ENCODE measurements at places on chromosomes 11 and 22.

DNA sequence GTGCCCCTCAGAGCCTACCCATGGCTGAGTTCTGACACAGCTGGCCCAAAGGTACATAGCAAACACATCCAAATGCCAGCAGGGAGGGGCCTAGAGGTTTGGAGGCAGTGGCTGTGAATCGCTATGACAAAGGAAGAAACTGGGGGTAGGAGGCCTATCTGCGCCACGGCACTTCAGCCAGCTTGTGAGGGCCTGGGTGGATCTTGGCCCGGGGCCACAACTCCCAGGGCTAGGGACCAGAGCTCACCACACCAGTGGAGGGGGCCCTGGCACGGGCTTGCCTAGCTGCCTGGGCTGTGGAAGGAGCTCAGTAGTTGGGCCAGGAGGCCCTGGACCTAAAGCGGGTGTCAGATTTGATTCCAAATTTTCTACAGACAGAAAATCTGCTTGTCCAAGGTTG is 9.4 kb upstream of the NAP1L4 start:
- DNase-seq, result no peak

GRCh38 chr11:64632237-64632636 is 41.2 kb downstream of the SLC22A12 start:
- no peak for DNase-seq

GRCh38 chr11:80182901-80183300 is 742.1 kb upstream of the TENM4 start:
- DNase-seq, result no peak

- peak; percentile 76 for DNase-seq
Measured at GRCh38 chr22:19991645-19992451, 24.8 kb downstream of the ARVCF start.

- DNase-seq, result peak; percentile 92
Measured at GRCh38 chr11:73376160-73376802, at the start of gene RELT. TSS of gene RELT (plus strand) at chr11:73376399. CDS start at chr11:73389137, 12,738 bp downstream.

GRCh38 chr11:111500481-111500880 is 11.7 kb downstream of the BTG4 start:
- DNase-seq, result no peak

GRCh38 chr22:24681236-24681635 is 78.2 kb downstream of the GGT1 start:
- no peak for DNase-seq

GRCh38 chr22:23752090-23752691 is 1.3 kb upstream of the ZNF70 start:
- DNase-seq, result no peak

DNA sequence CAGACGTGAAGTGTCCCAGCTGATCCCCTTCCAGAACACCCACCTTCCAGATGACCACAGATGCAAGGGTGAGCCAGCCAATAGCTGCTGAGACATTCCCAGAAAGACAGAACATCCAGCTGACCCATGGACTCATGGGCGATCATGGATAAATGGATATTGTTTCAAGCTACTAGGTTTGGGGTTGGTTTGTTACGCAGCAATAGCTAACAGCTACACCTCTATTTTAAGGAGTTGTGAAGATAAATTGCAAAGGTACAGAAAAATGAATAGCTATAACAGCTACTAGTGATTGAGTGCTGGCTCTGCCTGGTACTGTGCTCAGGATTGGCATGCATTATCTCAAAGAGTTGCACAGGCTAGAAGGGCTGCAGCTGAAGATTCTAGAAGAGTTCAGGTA is 122.5 kb downstream of the MIAT start:
- DNase-seq, result no peak

DNA sequence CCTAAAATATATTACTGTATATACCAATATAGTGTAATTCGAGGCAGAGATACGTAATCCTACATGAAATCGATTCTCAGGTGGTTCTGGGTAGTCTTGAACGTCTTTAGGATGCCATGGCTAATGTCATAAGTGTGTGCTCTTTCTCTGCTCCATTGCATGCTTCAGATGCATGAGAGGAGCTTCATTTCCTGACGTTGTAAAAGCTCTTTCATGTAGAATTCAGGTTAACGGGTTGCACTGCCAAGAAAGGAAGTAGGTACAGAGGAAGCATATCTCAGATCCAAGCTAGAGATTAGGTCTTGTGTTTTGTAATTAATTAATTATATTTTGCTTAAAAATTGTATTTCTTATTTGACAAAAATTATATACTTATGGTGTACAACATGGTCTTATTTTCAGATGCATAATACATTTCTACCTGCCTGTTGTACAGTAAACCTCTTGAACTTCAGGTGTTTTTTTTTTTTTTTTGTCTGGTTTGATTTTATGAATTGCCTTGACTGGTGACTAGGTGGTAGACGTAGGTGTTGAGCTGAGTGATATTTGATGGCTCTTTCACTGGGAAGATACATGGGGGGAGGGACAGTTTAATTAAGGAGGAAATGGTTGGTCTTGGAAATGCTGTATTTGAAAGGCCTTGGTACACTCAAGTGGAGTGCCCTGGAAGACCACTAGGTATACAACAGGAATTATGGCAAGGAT is 9.3 kb downstream of the NUP50 start:
- DNase-seq, result no peak

GRCh38 chr11:121132211-121132976 is 31.4 kb downstream of the TECTA start:
- no peak for DNase-seq

GRCh38 chr22:43298062-43298801 is 44.9 kb downstream of the SCUBE1 start:
- no peak for DNase-seq

GRCh38 chr11:19952116-19952605 is 208.1 kb downstream of the DBX1 start:
- no peak for DNase-seq

- DNase-seq, result no peak
Measured at GRCh38 chr22:27388090-27388600, 413.4 kb downstream of the MN1 start.

- DNase-seq, result no peak
Measured at GRCh38 chr11:15893080-15893492, 463.3 kb downstream of the SOX6 start.

- no peak for DNase-seq
Measured at GRCh38 chr22:38729946-38730345, 24.2 kb downstream of the GTPBP1 start.

GRCh38 chr11:47161134-47161854 is 15.4 kb downstream of the ARFGAP2 start:
- DNase-seq, result peak; percentile 77

GRCh38 chr11:76885390-76886097 is 24.8 kb downstream of the ACER3 start:
- DNase-seq, result peak; percentile 51

GRCh38 chr11:47394050-47394321 is 14.4 kb upstream of the SLC39A13 start:
- DNase-seq, result peak; percentile 36

GRCh38 chr11:108370990-108371389 is 96.3 kb downstream of the C11orf65 start:
- no peak for DNase-seq

GRCh38 chr11:67271541-67272284 is 5.4 kb downstream of the GRK2 start:
- DNase-seq, result peak; percentile 33

GRCh38 chr22:50016988-50017700 is 4.6 kb upstream of the IL17REL start:
- no peak for DNase-seq

- no peak for DNase-seq
Measured at GRCh38 chr11:74019860-74020259, 11.0 kb upstream of the UCP3 start.

GRCh38 chr11:128603003-128603696 is 15.8 kb upstream of the ETS1 start:
- no peak for DNase-seq

GRCh38 chr22:47165338-47166032 is 403.0 kb downstream of the TBC1D22A start:
- DNase-seq, result peak; percentile 13

GRCh38 chr11:66823700-66824099 is 19.5 kb upstream of the RCE1 start:
- no peak for DNase-seq

DNA sequence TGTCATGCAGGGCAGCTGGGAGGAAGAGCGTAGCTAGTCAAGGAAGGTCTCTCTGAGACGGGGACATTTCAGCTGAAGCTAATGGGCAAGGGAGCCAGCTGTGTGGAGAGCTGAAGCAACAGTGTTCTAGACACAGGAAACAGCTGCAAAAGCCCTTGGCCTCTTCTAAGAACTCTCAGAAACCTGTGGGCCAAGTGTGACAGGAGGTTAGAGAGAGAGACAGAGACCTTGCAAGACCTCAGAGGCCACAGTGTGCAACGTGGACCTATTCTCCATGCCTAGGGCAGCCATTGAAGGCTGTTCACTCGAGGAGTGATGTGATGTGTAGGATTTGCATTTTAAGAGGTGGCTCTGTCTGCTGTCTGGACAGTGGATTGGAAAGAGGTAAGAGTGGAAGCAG is 48.7 kb upstream of the TNRC6B start:
- DNase-seq, result no peak

- no peak for DNase-seq
Measured at GRCh38 chr11:77436506-77436905, 37.4 kb downstream of the PAK1 start.

DNA sequence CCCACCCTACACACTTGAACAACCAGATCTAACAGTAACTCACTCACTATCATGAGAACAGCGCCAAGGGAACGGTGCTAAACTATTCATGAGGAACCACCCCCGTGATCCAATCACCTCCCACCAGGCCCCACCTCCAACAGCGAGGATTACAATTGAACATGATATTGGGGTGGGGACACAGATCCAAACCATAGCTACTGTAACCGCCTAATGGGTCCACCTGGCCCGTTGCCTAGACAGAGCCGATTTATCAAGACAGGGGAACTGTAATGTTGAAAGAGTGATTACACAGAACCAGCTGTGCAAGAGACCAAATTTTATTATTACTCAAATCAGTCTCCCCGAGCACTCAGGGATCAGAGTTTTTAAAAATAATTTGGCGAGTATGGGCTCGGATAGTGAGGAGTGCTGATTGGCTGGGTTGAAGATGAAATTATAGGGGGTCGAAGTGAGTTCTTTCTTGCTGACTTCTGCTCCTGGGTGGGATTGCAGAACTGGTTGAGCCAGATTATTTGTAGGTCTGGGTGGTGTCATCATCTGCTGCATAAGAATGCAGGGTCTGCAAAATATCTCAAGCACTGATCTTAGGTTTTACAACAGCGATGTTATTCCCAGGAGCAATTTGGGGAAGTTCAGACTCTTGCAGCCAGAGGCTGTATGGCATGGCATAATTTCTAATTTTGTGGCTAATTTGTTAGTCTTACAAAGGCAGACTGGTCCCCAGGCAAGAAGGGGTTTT is 17.9 kb upstream of the ZC3H12C start:
- DNase-seq, result no peak

GRCh38 chr11:76665172-76665571 is 5.4 kb downstream of the LRRC32 start:
- DNase-seq, result no peak

DNA sequence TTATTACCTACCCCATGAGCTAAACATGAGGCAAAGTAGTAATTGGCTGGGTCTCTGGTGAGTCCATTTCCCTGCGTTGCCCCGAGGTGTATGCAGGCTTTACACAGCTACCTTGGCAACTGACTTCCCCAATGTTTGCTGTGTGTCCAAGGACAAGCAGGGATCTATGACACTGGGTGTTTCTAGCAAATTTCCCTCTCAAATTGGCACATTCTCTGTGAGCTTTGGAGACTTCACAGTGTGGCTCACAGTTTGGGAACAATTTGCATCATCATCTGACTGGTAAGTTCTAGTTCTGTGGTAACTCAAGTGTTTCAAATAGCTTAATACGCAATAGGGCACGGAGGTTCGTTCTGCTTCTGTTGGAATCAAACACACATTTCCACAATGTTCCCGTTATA is 12.5 kb downstream of the NNMT start:
- no peak for DNase-seq

GRCh38 chr22:45318558-45319323 is 9.0 kb downstream of the FAM118A start:
- no peak for DNase-seq

Data from left hindlimb (tissue), 1 donor.